ENCODE measurements at places on chromosomes 12 and 14. TPM values are rescaled to one million over a fixed set of nuclear protein-coding genes. Genes with fewer than 3 reads are reported as not detected.

The IL23A gene
- total RNA-seq, result not detected

- no peak for DNase-seq
Observed at GRCh38 chr12:3741882-3742672, 10.8 kb downstream of the CRACR2A start.

DNA sequence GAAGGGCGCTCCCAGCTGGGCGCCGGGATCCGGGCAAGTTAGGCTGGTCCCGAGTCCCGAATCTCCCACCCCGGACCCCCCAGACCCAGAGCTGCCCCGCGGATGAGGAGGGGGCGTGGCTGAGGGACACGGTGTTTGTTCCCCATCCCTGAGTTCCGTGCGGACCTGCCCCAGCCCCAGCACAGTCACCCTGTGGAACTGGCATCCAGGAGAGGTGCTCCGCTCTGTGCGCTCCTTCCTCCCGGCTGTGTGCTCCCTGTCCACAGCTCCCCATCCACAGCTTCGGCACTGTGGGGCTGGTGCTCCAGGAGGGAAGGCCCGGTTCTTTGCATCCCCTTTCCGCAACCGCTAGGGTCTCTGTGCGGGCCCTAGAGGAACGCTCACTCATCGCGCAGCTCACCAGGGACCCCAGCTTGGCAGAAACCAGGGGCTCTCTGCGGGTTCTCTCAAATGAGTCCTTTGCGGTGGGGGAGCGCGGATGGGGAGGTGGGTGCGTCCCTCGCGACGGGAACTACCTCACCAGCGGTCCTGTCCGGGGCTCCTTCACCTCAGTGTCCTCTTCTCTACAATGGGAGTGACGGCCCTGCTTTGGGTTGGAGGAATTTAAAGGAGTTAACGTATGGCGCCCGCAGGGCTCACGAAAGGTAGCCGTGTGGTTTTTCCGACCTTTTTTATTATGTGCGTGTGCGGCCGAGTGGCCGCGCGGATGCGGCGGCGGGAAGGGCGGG, 845 bp downstream of the TMEM132C start:
- DNase-seq, result no peak

GRCh38 chr14:75851574-75851866, 130.3 kb downstream of the TGFB3 start:
- no peak for DNase-seq

DNA sequence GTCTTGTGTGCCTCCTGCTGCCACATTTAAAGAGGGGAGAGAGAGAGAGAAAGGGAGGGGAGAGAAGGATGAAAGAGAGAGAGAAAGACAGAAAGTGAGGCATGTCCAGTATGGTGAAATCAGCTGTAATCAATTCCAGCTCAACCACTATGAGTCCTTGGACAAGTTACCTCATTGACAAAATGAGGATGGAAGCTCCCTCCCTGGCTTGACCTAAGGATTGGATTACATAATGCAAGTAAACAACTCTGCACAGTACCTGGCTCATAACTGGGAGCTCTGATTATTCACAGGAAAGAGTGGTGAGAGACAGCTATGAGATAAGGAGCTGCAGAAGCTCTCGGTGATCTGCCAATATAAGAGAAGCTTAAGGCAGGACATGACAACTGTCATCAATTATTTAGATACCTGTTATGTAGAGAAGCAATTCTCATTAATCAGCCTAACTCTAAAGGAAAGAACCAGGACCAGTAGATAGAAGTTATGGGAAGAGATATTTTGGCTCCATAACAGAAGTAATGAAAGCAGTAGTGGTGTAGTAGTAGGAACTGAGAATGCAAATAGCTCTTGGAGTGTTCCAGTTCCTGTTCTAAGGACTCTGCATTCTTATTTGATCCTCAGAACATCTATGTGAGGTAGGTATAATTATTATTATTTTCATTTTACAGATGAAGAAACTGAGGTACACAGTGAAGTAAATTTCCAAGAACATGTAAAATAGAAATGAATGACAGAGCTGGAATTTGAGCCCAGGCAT, 791.6 kb downstream of the DIO2 start:
- no peak for DNase-seq

The HOTAIR gene
- not detected for total RNA-seq

GRCh38 chr14:100603341-100604120, 16.3 kb upstream of the BEGAIN start:
- DNase-seq, result no peak

The SLC4A8 gene
- total RNA-seq, result 0.08 TPM

GRCh38 chr12:68358532-68359485, 26.6 kb upstream of the MDM1 start:
- no peak for DNase-seq

DNA sequence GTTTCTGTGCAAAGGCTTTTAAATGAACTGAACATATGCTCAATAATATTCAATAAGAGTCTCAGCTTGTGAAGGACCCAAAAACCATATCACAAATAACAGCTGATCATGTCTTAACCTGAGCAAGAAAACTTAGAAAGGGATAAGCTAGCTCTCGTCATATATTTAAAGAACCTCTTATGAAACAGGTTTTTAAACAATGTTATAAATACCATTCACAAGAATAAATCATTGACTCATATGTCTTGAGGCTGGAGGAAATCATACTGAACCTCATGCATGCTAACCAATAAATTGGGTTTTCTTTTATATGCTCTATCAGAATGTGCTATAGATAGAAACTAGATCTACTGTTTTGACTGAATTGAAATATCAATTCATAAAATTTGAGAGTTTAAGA, 426.9 kb downstream of the NOVA1 start:
- DNase-seq, result no peak

The GARIN6 gene
- total RNA-seq, result not detected

GRCh38 chr12:77577791-77578190, 252.9 kb upstream of the NAV3 start:
- DNase-seq, result no peak

- DNase-seq, result no peak
Observed at GRCh38 chr14:98608071-98609060, 663.6 kb downstream of the BCL11B start.

DNA sequence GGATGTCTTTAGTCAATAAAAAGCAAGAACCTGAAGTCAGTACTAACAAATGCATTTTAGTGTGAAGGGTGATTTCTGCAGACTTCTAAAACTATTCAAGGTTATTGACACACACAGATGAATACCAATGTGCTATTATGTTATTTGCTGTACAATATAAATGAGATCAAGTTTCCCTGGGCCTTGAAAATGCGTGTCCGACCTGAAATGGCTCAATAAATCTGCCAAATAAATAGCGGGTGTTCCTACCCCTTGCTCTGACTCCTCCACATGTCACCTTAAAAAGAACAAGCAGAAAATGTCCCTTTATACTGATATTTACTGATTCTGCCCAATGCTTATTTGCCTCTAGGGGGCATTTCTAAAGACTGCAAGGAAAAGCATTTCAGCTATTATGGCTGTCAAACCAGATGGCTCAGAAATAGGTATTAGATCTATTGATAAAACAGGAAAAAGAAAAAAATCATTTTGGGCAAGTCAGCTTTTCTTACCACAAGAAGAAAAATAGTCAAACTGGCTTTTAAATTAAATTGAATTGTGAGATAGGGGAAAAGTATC, 367.3 kb upstream of the KITLG start:
- no peak for DNase-seq

GRCh38 chr12:107547389-107547788, 138.2 kb upstream of the PWP1 start:
- DNase-seq, result no peak

GRCh38 chr12:89731089-89731488, 22.5 kb upstream of the ATP2B1 start:
- DNase-seq, result no peak

Measured in Right ventricle myocardium inferior (tissue), 1 donor.